Hair follicle dermal papilla cell (primary cell): ENCODE measurements at places on chromosomes 4 and X. TPM values are rescaled to one million over a fixed set of nuclear protein-coding genes. Genes with fewer than 3 reads are reported as not detected.

LIN54 gene
- 11.5 and 13.5 TPM in 2 replicates for total RNA-seq

EGFL6 gene
- total RNA-seq = 0.24 and 1.1 TPM in 2 replicates

EIF1AX gene
- 34.1 and 36.3 TPM in 2 replicates for total RNA-seq

LONRF3 gene
- 0.65 TPM in 1 of 2 replicates, not detected in the other for total RNA-seq

IL2 gene
- total RNA-seq = not detected in 2 replicates

ATRX gene
- 64.8 and 78.2 TPM in 2 replicates for total RNA-seq

CTAG1A gene
- total RNA-seq = not detected in 2 replicates

MMRN1 gene
- not detected in 2 replicates for total RNA-seq

DHX15 gene
- total RNA-seq = 132 and 155 TPM in 2 replicates

ZBTB49 gene
- 4.9 and 5.4 TPM in 2 replicates for total RNA-seq

HSD17B10 gene
- 32.4 and 40.1 TPM in 2 replicates for total RNA-seq

OCIAD2 gene
- 1.6 and 2.9 TPM in 2 replicates for total RNA-seq

PPBP gene
- total RNA-seq = not detected in 2 replicates

CITED1 gene
- 0.97 TPM in 1 of 2 replicates, not detected in the other for total RNA-seq

TRIML2 gene
- not detected in 2 replicates for total RNA-seq

MAGEA2 gene
- not detected in 2 replicates for total RNA-seq

SERTM2 gene
- total RNA-seq = not detected in 2 replicates
